ENCODE measurements at places on chromosomes 3 and 15.
A peak's percentile ranks its signal among the peaks of the same experiment; 100 is the strongest.

DNA sequence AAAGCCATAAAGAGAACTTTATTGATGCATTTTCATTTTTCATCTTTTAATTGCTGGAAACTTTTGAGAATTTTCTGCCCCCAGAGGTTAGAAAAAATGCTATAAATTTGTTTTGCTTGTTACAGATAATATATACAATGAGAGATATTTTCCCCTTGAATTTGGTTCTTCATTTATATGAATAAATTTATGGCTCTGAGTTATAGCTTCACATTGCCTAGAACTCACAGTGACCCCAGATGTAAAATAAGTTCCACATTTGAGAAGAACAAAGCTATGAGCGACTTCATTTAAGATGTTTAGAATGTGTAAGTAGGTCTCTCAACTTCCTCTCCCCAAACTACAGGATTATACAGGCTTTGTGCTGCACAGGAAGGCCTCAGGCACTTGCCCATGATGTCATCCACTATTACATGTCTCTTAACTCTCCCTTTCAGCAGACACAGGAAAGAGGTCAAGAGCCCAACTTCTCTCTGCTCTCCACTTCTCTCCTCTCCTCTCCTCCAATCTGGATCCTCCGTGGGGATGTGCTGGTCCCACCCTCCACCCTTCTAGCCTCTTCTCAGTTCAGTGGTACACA lies 92.8 kb downstream of the DUT start:
- DNase-seq: no peak

DNA sequence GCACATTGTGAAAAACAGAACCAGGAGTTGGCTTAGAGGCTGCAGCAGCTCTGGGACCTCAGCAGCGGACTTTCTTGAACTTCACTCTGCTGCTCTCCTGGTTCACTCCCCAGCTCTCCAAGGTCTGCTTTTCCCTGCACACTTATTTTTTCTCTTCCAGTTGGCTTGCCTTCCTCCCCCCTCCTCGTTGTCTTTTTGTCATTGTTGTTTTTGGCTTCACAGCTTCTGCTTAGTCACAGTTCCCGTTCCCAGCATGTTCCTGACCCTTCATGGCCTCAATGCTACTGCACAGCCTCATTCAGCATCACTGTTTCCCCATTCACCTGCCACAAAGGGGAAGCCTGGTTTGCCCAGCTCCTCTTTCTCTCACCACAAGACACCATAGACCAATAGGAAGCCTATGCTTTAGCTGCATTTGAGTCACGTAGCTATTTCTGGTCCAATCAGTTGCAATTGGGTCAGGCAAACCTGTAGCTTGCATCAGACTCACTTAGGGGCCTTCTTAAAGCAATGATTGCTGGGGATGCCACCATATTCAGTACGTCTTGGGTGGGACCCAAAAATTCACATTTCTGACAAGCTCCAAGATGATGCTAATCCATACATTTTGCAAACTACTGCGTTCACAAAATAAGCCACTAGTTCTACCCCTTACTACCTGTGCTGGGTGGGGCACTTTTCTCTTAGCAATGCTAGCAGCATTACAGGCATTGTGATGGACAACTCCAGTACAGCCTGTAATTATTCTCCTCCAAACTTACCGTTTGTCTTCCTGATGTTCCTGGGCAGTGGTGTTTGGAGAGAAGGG lies 7.8 kb upstream of the SUMF1 start:
- DNase-seq: no peak

DNA sequence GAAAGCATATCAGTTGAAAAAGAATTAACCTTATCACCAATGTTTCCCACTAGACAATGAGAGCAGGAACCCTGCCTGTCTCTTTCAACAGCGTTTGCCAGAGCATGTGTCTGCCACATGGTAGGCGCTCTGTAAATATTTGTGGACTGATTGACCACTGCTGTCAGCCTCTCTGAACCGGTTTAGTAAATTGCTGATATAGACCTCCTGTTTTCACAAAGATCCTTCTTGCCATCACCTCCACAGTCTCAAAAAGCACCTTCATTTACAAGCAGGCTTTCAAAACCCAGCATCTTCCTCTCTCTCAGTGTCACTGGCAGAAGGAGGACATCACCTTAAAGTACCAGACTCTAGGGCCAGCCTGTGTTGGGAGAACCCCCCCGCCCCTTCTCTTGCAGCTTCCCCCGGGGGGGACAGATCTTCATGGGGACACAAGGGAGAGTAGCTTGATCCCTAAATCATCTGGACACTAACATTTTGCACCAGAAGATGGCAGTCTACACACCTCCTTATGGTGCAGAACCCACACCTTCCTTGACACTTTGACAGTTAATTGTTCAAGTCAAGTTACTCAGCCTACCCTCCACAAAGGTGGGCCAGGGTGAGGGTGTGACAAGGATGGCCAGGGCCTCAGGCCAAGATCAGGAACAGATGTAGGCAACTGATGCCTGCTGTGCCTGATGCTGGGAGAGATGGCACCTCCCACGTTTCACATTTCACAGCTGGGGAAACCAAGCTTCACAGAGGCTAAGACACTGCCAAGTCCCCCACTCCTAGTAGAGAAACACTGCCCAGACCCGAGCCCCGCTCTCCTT lies 37.8 kb upstream of the USP3 start:
- DNase-seq: peak; percentile 90

- DNase-seq: no peak
These were observed 514.5 kb upstream of the DPPA4 start for GRCh38 chr3:109851854-109852253.

DNA sequence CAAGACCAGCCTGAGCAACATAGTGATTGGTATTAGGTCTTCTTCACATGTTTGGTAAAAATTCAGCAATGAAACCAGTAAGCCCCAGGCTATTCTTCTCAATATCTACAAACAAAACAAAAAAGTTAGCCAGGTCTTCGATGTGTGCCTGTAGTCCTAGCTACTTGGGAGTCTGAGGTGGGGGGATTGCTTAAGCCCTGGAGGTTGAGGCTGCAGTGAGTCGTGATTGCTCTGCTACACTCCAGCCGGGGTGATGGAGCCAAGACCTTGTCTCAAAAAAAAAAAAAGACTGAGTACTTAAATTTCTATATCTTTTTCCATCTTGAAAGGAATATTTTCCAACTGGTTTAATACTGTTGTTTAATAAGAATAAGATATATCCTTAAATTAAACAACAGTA lies 106.8 kb downstream of the MBNL1 start:
- DNase-seq: no peak

Measured in NCI-H146 (cell line).